NCI-H460 (cell line): ENCODE measurements at places on chromosomes 12 and 14. TPM values are rescaled to one million over a fixed set of nuclear protein-coding genes. Genes with fewer than 3 reads are reported as not detected.

The VDR gene
- 2.4 TPM in 2 replicates for total RNA-seq

- no peak for DNase-seq
Measured at GRCh38 chr12:127121494-127122084, 1145.4 kb upstream of the TMEM132C start.

DNA sequence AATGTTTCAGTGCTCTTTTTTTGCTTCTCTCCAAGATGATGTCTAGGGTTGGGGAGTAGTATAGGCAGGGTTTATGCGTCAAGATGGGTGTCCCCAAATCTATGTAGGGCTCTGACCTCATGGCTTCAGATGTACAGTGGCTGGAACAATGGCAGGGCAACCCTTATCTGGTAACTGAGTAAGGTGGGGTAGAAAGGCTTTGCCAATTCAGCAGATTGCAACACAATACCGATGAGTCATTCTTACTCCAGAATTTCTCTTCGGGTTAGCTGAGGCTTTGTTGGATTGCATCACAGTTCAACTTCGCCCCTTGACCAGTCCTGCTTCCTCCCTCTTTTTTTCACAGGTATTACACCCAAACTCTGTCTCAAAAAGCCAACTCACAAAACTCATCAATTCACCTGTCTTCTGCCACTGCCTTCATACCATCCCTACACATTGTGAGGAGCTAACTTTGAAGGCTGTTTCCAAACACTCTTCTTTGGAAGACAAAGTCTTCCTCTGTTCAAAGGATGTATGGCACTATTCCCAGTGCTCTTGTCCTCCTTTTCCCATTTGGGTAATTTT, 190.2 kb upstream of the CNOT2 start:
- DNase-seq, result peak; percentile 72

DNA sequence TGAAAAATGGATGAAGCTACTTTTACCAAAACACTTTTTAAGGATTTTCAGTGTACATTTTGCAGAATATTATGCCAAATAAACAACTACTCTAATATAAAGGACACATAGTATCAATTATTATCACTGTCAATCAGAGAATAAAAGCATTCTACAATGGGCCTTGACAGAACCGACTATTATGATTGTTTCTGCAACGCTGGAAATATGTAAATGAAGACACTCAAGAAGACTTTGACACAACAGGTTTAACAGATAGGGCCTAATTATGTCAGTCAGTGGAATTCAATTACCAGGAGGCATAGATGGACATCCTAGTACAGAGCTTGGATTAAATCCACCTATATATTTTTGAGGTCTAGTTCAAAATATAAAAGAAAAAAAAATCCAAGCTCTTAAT, 58.7 kb upstream of the SOX5 start:
- no peak for DNase-seq
